ENCODE measurements at places on chromosomes 5 and 9.

- DNase-seq: no peak
Observed at GRCh38 chr5:178415353-178415752, 174.8 kb downstream of the COL23A1 start.

DNA sequence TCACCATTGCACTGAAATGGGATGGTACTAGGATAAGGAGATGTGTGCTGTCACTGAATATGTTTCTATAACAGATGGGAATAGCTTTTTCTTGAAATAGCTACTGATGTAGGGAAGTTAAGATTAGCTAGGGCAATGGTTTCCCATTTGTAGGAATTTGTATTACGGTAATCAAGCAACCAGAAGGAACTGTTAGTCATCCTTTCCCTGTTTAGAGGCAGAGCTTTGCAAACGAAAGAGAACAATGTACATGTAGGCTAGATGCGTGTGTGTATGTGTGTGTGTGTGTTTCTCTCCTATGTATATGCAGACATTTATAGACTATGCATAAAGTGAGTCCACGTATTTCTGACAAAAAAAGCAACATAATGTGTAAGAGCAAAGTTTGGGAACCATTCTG is 171.9 kb upstream of the GRIA1 start:
- no peak for DNase-seq

DNA sequence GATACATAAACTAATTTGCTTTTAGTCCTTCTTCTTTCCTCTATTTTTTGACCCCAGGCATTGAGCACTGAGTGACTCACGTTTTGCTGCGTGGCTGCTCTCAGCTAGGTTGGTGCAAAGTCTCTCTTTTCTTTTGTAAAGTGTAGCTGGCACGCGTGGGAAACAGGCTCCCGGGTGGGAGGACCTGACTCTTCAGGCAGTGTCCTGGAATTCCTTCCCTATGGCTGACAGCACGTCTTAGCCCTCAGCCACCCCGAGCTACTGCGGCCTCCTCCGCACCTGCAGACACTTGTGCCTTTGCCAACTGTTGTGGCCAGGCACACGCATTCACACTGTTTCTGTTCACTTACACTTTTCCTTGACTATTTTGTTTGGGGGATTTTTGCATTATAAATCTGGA is 877 bp upstream of the SCGB3A1 start:
- no peak for DNase-seq

- no peak for DNase-seq
Observed at GRCh38 chr9:34338665-34339385, 9.5 kb downstream of the NUDT2 start.

DNA sequence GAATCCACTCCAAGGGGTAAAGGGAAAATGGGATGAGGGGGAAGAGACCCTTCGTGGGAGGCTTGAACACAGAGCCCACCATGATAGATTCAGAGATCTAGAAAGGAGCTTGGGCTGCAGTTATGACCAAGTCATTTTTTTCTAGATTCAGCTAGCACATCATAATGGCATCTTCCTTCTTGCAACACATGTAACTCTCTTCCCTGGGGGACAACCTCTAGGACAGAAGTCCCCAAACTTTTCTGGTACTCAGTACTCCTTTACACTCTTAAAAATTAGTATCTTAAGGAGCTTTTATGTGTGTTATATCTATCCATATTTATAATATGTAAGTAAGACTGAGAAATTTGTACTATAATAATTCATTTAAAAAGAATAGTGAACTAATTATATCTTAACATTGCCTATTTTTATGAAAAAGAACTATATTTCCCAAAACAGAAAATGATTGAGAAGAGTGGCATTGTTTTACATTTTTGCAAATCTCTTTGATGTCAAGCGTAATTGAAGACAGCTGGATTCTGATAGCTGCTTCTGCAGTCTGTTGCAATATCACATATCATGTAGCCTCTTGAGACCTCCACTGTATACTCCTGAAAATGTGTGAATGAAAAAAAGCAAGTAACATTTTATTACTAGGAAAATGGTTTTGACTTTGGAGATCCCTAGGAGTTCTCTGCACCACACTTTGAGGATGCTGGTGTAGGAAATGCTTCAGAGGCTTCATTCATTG is 875 bp downstream of the ACO1 start:
- DNase-seq: no peak

DNA sequence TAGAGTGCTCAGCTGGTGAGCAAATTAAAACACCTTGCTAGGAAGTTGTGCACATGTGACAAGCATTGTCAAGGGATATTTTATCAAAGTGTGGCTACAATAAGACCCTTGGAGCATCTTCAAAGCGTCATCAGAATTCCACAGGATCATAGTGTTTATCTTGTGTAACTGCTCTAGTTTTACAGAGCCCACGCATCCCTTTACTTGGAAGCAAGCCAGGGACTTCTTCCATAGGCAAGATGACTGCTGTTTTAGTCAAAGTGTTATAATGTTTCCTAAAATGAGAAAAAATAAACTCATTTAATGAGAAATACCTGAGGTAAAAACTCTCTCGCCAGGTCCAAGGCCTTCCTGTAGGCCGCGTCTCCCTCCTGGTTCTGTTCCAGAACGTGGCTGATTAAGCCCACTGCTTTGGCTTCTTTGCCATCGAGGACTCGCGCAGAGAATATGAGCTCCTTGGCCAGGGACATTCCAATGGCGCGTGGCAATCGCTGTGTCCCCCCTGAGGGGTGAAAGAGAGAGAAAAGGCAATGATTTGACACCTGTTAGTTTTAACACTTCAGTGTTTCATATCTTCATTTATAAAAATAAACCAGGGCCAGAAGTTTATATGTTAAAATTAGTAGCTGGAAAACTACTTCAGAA is 141.1 kb downstream of the AUH start:
- no peak for DNase-seq

GRCh38 chr9:107737987-107738743 is 248.6 kb upstream of the KLF4 start:
- no peak for DNase-seq

Measured in activated T-cell treated with anti-CD3 and anti-CD28 coated beads for 48 hours (primary cell).